ENCODE measurements at places on chromosomes 5 and 9. TPM values are rescaled to one million over a fixed set of nuclear protein-coding genes. Genes with fewer than 3 reads are reported as not detected.

Gene SLC1A1
- total RNA-seq: not detected

Gene LHX3
- 0.27 TPM for total RNA-seq

Gene RETREG1
- total RNA-seq: 6.2 TPM

DNA sequence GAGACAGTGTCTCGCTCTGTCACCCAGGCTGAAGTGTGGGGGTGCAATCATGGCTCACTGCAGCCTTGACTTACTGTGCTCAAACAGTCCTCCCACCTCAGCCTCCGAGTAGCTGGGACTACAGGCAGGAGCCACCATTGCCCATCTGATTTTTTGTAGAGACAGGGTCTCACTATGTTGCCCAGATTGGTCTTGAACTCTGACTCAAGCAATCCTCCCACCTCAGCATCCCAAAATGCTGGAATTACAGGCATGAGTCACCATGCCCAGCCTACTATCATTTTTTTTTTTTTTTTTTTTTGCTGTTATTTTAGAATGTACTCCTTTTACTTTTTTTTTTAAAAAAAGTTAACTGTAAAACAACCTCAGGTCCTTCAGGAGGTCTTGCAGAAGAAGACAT, 449.0 kb downstream of the CCDC171 start:
- no peak for DNase-seq

- DNase-seq: no peak
Measured at GRCh38 chr5:159453209-159453608, 122.9 kb upstream of the IL12B start.

- no peak for DNase-seq
Measured at GRCh38 chr5:136418301-136418700, 53.0 kb upstream of the TRPC7 start.

GRCh38 chr5:123628860-123629544, 117.0 kb downstream of the CSNK1G3 start:
- DNase-seq: no peak

DNA sequence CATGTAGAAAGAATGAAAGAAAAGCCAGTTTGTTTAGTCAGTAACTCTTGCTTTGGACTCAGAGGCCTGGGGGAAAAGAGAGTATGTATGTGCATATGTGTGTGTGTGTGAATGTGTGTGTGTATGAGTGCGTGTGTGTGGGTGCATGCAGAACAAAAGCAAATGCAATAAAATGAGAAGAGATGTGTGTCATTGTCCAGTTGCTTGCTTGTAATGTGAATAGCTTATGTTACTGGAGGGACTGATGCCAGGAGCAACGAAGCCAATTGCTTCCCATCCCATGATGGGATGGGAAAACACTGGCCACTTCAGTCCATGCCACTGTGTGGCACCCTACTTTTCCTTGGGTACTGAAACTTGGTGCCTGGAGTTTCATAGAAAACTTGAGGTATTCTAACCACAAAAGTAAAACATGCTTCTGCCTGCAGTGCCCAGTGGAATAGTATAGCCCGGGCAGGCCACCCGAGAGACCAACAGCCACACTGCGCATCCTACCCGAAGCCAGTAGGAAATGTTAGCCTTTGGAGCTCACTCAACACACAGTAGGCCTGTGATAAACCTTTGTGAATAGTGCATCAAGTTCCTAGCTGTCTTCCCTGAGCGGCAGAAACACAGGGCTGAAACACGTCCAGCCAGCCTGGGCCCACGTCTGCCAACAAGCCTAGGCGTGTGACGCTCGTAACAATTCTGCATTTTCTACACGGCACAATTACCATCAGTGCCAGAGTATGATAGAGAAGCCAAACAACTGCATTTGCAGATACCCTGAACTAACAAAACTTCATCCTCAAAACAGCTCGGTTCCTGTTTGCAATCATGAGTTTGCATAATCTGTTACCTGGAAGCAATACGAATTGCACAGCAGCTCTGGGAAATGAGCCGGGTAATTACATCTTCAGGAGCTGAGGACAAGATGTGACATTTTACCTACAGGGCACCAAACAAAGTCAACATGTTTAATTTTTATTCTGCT, 198.1 kb downstream of the SYK start:
- DNase-seq: no peak
